Putamen (tissue), 1 donor: ENCODE measurements at places on chromosomes 2 and 18.

- no peak for DNase-seq
These were observed 110.8 kb upstream of the ATL2 start for GRCh38 chr2:38487852-38488251.

DNA sequence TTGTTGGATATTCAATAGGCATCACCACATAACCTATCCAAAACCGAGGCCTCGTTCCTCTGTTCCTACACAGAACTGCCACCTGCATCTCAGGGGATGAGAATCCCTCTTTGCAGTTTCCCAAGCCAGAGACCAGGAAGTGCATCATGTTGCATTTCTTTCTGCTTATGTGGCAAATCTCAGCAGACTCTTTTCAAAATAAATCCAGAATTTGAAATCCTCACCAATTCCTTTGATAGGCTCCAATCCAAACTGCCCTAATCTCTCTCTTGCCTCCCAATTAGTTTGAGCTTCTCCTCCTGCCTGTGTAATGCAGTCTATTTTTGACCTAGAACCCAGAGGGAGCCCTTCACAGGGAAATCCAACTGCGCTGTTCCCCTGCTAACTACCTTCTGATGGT lies 215.5 kb downstream of the RNF144A start:
- DNase-seq, result no peak

DNA sequence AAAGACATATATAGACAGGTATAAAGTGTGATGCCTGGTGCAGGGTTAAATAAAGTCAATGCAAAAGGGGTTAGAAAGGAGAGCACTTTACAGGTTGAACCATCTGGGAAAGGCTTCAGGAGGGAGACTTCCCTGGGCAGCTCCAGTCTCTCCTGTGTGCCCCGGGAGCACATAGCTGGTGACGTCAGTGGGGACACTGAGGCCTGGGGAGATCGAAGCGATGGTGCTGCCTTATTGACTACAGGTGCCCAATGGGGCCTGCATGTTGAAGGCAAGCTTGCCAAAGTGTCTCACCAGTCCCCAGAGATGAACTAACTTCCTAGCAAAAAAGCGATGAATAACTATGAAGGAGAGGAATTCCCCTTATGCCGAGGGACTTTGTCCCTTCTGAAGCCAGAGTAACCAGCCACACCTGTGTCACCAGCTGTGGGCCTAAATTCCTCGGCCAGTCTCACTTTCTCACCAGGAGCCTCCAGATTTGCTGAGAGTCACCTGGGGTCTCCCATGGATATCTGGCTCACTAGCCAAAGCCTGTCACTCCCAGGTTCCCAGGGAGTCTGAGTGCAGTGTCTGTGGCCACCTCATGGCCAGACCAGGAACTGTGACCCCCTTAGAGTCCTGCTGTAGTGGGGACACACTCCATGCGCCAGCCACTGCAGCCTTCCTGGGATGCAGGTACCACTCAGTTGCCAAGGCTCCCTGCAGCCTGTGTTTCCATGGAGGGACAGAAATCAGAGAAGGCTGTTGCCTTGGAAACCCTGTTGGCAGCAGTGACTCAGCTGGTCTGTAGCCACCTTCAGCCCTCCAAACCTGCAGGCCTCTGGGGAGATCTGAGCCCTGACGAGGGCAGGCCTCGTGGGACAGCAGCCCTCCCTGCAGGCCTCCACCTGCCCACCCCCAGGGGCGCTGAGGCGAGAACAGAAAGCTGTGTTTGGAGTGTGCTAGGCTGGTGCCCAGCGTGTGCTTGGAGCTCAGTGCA lies 128.7 kb downstream of the CTIF start:
- DNase-seq, result no peak

DNA sequence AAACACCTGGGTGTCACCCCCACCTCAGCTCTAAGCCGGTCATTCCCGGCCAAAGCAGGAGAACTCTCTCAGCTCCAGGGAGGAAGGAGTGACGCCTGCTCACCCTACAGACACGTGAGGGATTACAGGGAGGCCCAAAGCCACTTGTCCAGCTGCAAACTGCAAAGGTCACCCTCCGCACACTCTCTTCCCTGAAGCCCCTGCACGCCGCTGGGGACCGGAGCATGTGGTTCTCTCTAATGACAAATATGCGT lies 108.0 kb upstream of the ID2 start:
- no peak for DNase-seq

GRCh38 chr18:45290364-45290763 lies 324.9 kb upstream of the SLC14A2 start:
- DNase-seq, result no peak

- DNase-seq, result no peak
These were observed 592.2 kb upstream of the SYT4 start for GRCh38 chr18:43869451-43870008.

DNA sequence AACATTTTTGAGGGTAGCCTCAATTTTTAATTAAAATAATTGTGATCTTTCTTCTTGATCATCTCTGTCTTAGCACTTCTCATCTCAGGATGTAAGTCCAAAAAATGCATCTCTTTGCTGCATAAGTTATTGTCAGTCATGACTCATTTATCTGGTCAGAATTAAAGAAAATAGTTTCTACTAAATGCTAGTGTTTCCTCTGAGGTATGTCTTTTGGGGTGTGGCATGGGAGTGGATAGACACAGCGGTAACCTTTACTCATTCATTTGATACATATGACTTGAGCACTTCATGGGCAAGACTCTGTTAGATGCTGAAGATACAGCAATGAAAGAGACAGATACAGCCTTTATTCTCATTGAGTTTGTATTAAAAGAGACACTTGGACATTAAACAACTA lies 284.7 kb downstream of the IRS1 start:
- DNase-seq, result no peak

- peak; percentile 45 for DNase-seq
These were observed 146.7 kb downstream of the PARD3B start for GRCh38 chr2:204691911-204692510.

GRCh38 chr2:147149575-147150240 lies 695.1 kb upstream of the ACVR2A start:
- no peak for DNase-seq

DNA sequence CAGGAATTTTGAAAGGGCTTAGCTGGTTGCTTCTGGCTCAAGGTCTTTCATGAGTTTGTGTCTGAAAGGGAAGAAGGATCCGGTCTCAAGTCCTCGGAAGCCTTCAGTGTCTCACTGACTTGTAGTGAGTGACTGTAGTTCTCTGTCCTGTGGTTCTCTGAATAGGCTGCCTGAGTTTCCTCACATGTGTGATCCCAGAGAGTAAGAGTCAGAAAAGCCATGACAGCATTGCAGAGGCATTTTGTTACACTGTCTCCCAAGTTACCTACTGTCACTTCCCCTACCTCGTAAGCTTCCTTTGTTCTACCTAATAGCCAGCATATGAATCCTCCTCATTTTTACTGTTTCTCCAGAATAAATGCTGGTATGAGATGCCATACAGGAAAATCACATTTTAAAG lies 709.1 kb upstream of the CHAC2 start:
- no peak for DNase-seq

DNA sequence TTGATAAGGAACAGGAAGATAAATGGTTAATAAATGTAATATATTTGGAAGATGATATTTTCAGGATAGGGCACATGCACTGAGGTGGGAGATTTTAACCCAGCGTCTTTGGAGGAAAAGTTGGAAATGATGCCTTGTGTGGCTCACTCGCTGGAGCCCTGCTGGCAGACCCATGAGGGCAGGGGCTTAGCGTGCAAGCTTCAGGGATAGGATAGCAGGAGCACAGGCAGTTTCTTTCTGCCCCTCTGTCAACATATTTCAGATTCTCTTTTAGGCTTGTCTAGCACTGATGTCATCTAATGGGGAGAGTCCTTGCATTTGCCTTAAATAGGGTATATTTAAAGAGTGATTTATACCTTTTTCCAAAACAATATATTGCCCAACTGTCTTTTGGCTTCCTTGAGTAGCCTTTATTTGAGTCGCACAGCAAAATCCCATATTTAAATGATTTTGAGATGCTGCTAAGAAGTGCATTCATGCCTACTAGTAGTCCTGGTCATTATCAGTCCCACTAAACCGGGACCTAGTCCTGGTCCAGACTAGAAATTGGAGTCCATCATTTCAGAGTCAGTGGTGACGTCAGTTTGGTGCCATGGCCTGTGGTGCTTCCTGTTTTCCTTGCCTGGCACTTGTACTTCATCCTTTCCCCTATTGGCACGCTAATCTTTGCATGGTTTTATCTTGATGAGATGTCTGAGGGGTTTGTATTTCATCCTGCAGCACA lies 45.8 kb downstream of the SH3RF3 start:
- DNase-seq, result no peak

DNA sequence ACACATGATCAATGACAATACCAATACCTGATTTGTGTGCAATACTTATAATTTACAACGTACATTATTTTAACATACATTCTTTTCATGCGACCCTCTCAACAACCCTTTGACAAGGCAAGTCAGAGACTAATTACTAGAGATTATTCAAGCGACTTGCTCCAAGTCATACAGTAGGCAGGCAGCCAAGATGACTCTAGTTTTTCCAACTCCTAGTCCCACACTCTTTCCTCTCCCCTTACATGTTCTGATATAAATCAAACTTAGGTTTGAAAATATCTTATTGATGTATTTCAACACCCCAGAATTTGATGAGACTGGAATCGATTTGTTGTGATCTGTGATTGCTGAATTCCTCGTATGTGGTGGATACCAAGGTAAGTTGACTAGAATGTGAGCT lies 8.0 kb upstream of the CYP27C1 start:
- DNase-seq, result no peak

GRCh38 chr2:134440336-134440909 lies 186.6 kb downstream of the MGAT5 start:
- DNase-seq, result no peak

DNA sequence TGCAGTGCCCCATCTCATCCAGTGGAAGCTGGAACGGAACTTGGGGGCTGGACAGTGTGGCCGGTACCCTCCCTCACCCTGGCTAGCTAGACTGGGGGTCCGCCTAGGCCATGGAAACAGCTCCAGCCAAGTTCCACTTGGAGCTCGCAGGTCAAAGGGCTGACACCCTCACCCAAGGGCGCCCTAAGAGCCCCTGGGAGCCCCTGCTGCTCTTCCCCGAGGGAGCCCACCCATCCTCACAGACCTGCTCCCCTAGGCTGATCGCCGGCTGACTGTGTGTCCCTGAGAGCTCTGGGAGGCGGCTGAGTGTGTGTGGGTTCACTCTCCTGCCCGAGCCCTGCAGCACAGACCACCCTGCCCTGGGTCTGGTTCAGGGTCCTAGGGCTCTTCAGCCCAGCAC lies 118.2 kb upstream of the OTOS start:
- no peak for DNase-seq
